ENCODE measurements at places on chromosomes 12 and 14. TPM values are rescaled to one million over a fixed set of nuclear protein-coding genes. Genes with fewer than 3 reads are reported as not detected.
A peak's percentile ranks its signal among the peaks of the same experiment; 100 is the strongest.

DNA sequence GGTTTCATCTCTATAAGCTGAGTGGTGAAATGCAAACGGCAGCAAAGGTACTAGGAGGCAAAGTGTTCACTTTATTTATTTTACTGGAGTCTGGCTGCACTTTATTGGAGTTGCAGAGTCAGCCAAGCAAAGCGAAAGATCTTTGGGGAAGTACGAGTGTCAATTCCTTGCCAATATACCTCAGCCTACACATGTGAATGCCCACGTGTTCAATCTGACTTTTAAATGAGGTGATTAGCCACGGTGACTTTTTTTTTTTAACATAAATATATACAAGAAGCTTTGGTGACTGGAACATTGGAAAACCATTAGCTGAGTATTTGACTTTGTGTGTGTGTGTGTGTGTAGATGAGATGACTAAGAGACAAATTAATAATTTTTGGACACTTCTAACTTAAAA, 178.8 kb downstream of the NTS start:
- no peaks in the 10 kb centered on the region for H3K36me3 ChIP-seq
- H3K4me1 ChIP-seq = no peaks in the 10 kb centered on the region
- no peak overlapping the region for H3K27ac ChIP-seq
- H3K4me3 ChIP-seq = no peak overlapping the region
- no peaks in the 10 kb centered on the region for H3K27me3 ChIP-seq

GRCh38 chr14:94036313-94037167, 10.4 kb downstream of the OTUB2 start:
- no peaks in the 10 kb centered on the region for H3K36me3 ChIP-seq
- no peak overlapping the region for H3K27ac ChIP-seq
- peak; percentile 82 for DNase-seq
- peaks cover 9% of the 10 kb centered on the region for H3K4me1 ChIP-seq

DNA sequence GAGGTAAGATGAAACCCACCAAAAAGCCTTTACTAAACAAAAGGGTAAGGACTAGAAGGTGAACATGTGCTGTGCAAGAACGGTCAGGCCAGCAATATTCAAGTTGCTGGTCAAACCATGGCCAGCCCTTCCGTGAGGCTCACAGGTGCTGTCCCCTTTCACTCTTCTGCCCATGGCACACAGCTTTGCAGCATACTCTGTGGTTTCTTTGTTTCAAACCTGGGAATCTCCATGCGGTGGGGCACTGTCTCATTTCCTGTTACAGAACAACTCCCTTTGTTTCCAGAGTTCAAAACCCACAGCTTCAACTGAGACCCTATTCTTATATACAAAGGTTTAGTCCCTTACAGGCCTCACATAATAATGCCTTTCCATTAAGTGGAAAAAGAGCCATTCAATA, 1.7 kb upstream of the OVCH1 start:
- H3K27me3 ChIP-seq = peaks cover 26% of the 10 kb centered on the region
- no peaks in the 10 kb centered on the region for H3K4me1 ChIP-seq
- H3K36me3 ChIP-seq = no peaks in the 10 kb centered on the region
- no peak overlapping the region for H3K27ac ChIP-seq

Gene BBS10
- total RNA-seq = 8.0 TPM

GRCh38 chr12:84619053-84619571, 293.5 kb downstream of the SLC6A15 start:
- H3K4me3 ChIP-seq = no peak overlapping the region
- no peaks in the 10 kb centered on the region for H3K36me3 ChIP-seq
- H3K27me3 ChIP-seq = no peaks in the 10 kb centered on the region
- no peaks in the 10 kb centered on the region for H3K4me1 ChIP-seq
- peak; percentile 37 for DNase-seq

DNA sequence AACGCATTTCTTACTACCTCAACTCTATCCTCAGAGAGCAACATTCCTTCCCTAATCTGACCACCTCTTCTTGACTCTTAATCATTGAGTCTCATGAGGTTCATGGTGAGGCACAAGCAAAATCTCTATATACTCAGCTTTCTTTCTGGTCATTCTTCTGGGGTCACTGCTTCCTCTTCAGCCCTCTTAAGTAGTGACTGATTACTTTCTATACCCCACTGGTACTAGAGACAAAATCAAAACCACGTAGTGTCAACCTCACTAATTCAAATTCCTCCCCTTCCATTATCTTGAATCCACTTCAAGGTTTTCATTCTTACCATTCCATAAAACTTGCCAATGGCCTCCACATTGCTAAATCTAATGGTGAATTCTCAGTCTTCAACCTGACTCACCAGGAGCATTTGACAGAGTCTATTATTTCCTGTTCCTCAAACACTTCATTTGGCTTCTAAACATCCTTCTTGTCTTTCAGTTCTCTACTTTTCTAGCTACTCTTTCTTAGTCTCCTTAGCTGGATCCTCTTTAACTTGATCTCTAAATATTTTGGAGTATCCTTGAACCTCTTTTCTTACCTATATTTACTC, 6.8 kb downstream of the WDHD1 start:
- H3K36me3 ChIP-seq = peaks cover 30% of the 10 kb centered on the region
- H3K4me3 ChIP-seq = no peak overlapping the region
- no peak for DNase-seq

Gene IL22
- total RNA-seq = not detected

DNA sequence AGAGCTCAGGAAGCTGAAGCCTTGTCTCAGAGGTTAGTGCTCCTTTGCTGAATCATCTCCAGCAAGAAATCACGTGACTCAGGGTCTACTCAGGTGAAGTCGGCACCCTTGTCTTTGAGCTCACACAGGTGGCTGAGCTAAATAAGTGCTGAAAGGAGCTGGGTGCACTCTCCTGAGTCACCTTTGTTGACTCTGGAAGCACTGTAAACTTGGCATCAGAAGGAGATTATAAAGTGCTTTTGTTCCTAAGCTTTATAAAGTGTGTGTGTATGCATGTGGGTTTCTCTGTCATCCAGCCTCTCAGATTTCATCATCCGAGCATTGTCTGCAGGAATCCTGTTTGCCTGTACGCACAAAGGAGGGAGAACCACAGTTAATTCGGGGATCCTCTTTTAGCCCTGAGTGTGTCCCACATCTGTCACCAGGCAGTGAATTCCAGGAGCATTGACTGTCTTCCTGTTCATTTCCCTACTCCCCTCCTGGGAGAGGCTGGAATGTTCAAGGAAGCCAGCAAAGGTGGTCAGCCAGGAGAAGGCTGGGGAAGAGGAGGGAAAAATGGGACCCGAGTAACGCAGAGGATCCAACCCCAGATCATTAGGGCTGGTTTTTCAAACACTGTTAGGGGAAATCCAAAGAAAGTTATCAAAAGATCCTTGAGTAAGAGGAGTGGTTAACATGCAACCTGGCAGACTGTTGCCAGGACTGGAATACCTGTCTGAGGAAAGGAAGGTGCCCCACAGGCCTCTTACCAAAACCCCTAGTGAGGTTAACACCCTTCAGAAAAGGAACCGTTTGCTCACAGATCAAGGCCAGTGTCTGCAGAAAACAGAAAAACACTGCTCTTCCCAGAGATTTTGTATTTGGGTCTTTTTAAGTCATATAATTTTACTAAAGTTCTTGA, 157.5 kb upstream of the HIF1A start:
- H3K36me3 ChIP-seq = no peaks in the 10 kb centered on the region
- H3K27ac ChIP-seq = peak overlapping the region; percentile 90
- H3K27me3 ChIP-seq = no peaks in the 10 kb centered on the region
- H3K4me3 ChIP-seq = peak overlapping the region; percentile 8
- peak; percentile 100 for DNase-seq

DNA sequence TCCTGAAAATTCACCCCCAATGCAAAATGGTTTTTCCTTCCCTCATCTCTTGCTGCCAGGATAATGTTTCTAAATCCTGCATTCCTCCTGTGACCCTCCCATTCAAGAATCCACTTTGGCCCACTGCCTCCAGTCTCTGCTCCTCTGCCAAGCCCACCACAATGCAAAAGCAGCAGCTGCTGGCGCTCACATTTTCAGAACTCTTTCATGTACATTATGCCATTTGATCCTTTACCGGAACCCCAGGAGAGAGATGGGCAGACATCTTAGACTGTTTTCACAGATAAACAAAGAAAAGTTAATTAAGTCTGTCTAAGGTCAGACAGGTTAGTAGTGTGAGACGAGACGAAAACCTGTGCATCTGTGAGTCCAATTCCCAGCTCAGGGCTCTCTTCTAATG, 12.9 kb downstream of the LRIG3 start:
- H3K27ac ChIP-seq = no peak overlapping the region
- H3K36me3 ChIP-seq = peaks cover 35% of the 10 kb centered on the region
- H3K4me3 ChIP-seq = no peak overlapping the region
- H3K4me1 ChIP-seq = peaks cover under 1% of the 10 kb centered on the region
- DNase-seq = no peak

GRCh38 chr14:97280526-97280925, 483.3 kb downstream of the VRK1 start:
- peaks cover 43% of the 10 kb centered on the region for H3K4me1 ChIP-seq
- no peak overlapping the region for H3K27ac ChIP-seq
- H3K27me3 ChIP-seq = peaks cover 5% of the 10 kb centered on the region

- peak overlapping the region; percentile 68 for H3K27ac ChIP-seq
- H3K4me1 ChIP-seq = peaks cover 26% of the 10 kb centered on the region
- H3K27me3 ChIP-seq = no peaks in the 10 kb centered on the region
- peak; percentile 98 for DNase-seq
- no peaks in the 10 kb centered on the region for H3K36me3 ChIP-seq
Measured at GRCh38 chr12:90253674-90254181, 545.1 kb upstream of the ATP2B1 start.

DNA sequence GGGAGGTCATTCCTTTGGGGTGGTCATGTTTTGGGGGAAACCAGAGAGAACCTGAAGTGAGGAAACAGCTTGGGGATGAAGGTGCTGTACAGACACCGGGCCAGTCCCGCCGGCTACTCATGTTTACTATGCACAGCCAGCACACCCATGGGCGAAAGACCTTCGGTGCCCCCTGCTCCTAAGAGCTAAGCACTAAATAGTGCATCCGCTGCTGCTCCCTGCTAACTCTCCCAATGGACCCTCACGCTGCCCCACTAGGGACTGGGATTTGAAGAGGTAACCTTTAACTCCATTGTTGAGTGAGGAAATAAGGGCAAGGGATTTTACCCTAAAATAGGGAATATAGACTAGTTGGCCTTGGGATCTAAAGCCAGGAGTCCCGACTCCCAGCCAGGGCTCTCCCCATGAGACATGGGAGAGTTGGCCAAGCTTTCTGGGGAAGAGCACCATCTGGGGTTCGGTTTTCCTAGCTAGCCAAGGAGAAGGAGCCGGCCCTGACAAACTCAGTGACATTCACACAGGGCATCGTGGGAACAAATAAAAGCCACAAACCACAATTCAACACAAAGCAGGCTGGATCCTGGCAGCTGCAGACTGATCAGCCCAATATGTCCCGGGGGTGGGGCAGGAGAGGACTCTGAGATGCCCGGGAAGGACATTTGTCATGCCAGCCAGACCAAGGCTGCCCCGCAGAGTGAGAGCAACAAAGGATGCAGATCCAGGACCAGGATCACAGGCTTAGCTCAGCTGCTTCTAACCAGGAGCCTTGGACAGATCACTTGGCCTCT, 91.7 kb downstream of the SINHCAF start:
- H3K4me3 ChIP-seq = no peak overlapping the region
- no peaks in the 10 kb centered on the region for H3K4me1 ChIP-seq
- H3K27ac ChIP-seq = no peak overlapping the region
- no peak for DNase-seq
- peaks cover 25% of the 10 kb centered on the region for H3K27me3 ChIP-seq

Gene MYH6
- total RNA-seq = not detected

Gene FAM181A
- total RNA-seq = not detected

Gene LHX5
- total RNA-seq = 0.23 TPM

- H3K27ac ChIP-seq = no peak overlapping the region
- no peak overlapping the region for H3K4me3 ChIP-seq
- no peaks in the 10 kb centered on the region for H3K27me3 ChIP-seq
- DNase-seq = no peak
- no peaks in the 10 kb centered on the region for H3K36me3 ChIP-seq
Measured at GRCh38 chr14:79511146-79511545, 700.2 kb downstream of the DIO2 start.

- H3K36me3 ChIP-seq = no peaks in the 10 kb centered on the region
- H3K27me3 ChIP-seq = 0 out of 2 replicates have a peak, but pooled peaks cover 7% of the 10 kb centered on the region
- H3K4me3 ChIP-seq = no peak overlapping the region
- no peak overlapping the region for H3K27ac ChIP-seq
- H3K4me1 ChIP-seq = no peaks in the 10 kb centered on the region
Measured at GRCh38 chr12:77435446-77436091, 370.2 kb upstream of the E2F7 start.

DNA sequence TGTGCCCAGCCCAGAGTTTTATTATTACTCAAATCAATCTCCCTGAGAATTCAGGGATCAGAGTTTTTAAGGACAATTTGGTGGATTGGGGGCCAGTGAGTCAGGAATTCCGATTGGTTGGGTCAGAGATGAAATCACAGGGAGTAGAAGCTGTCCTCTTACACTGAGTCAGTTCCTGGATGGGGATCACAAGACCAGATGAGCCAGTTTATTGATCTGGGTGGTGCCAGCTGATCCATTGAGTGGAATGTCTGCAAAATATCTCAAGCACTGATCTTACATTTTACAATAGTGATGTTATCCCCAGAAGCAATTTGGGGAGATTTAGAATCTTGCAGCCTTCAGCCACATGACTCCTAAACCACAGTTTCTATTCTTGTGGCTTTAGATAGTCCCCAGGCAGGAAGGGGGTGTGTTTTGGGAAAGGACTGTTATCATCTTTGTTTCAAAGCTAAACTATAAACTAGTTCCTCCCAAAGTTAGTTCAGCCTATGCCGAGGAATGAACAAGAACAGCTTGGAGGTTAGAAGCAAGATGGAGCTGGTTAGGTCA, 89.1 kb upstream of the CNOT2 start:
- no peak overlapping the region for H3K27ac ChIP-seq
- no peaks in the 10 kb centered on the region for H3K4me1 ChIP-seq
- H3K36me3 ChIP-seq = peaks cover 2% of the 10 kb centered on the region
- H3K4me3 ChIP-seq = no peak overlapping the region

- DNase-seq = no peak
- H3K27ac ChIP-seq = no peak overlapping the region
- no peak overlapping the region for H3K4me3 ChIP-seq
- peaks cover 12% of the 10 kb centered on the region for H3K27me3 ChIP-seq
- no peaks in the 10 kb centered on the region for H3K36me3 ChIP-seq
Measured at GRCh38 chr14:56199095-56199981, 81.1 kb downstream of the PELI2 start.

Gene TSPAN19
- total RNA-seq = not detected

Gene ALDH1L2
- total RNA-seq = 0.15 TPM

DNA sequence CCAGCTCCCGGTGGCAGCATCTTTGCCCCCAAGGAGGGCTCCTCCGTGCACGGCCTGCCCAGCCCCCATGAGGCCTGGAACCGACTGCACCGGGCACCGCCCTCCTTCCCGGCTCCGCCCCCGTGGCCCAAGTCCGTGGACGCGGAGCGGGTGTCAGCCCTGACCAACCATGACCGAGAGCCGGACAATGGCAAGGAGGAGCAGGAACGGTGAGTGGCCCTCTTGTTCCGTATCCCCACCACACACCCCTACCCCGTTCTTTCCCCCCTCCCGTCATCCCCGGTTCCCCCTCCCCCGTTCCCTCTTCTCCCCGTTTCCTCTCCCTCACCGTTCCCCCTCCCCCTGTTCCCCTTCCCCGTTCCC, 28.3 kb downstream of the LRCOL1 start:
- peaks cover 11% of the 10 kb centered on the region for H3K36me3 ChIP-seq
- DNase-seq = no peak
- H3K4me1 ChIP-seq = no peaks in the 10 kb centered on the region
- H3K4me3 ChIP-seq = no peak overlapping the region
- H3K27ac ChIP-seq = no peak overlapping the region
- no peaks in the 10 kb centered on the region for H3K27me3 ChIP-seq

Gene LALBA
- total RNA-seq = not detected

- H3K4me1 ChIP-seq = no peaks in the 10 kb centered on the region
- H3K27me3 ChIP-seq = no peaks in the 10 kb centered on the region
- no peak for DNase-seq
- H3K4me3 ChIP-seq = no peak overlapping the region
- peaks cover 40% of the 10 kb centered on the region for H3K36me3 ChIP-seq
Measured at GRCh38 chr12:48068457-48068856, 37.4 kb downstream of the SENP1 start.

Gene ABCD4
- total RNA-seq = 28.4 TPM
